ENCODE measurements at places on chromosomes 3 and 15.

GRCh38 chr15:57500256-57500655 is 91.4 kb upstream of the MYZAP start:
- DNase-seq, result no peak

DNA sequence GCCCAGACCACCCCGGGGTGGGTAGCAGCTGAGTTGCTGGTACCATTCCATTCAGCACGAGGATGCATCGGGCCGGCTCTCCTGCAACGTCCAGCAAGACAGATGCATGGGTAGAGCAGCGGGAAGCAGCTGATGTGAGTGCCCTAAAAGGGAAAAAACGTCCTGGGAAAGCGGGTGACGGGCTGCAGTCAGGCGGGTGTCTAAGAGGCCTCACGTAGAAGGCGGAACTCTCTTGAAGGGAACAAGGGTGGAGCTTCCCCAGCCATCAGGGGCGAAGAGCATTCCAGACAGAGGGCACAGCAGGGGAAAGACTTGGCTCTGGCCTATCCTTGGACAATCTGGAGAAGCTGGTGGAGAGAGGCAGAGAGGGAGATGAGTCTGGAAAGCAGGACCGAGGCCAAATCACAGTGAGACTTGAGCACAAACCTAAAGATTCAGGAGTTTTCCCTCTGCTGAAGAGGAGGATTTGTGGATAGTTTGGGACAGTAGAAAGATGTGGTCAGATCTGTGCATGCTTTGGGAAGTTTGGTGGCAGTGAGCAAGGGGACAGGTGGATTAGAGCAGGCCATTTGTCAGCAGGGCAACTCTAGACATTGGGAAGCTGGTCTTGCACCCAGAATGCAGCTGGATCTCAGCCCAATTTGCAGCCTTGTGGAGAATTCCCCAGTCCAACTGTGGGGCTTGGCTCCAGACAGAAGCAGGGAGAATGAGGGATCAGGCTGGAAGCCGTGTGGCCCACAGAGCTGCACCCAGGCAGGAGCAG is 70.7 kb downstream of the SEMA5B start:
- no peak for DNase-seq

GRCh38 chr3:173709026-173709425 is 311.5 kb downstream of the NLGN1 start:
- no peak for DNase-seq

- no peak for DNase-seq
These were observed 282.5 kb upstream of the TTC14 start for GRCh38 chr3:180319461-180319860.

- no peak for DNase-seq
These were observed 511.0 kb downstream of the GRM7 start for GRCh38 chr3:7371693-7372572.

DNA sequence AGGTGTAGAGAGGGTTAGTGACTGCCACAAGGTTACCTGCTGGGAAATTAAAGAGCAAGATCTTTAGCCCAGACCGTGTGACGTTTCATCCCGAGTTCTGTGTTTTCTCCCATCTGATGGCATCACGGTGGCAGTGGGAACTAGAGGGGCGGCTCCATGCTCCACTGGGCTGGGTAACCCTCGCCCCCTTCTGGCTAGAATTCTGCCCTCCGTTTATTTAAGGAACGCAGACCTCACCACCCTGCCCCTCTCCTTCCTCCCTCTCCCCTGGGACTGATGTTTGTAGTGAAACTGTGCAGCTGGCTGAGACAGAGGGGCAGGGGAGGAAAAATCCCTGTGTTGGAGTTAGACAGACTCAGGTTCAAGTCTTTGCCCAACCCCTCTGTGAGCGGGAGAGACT is 65.6 kb downstream of the ITGA11 start:
- no peak for DNase-seq

DNA sequence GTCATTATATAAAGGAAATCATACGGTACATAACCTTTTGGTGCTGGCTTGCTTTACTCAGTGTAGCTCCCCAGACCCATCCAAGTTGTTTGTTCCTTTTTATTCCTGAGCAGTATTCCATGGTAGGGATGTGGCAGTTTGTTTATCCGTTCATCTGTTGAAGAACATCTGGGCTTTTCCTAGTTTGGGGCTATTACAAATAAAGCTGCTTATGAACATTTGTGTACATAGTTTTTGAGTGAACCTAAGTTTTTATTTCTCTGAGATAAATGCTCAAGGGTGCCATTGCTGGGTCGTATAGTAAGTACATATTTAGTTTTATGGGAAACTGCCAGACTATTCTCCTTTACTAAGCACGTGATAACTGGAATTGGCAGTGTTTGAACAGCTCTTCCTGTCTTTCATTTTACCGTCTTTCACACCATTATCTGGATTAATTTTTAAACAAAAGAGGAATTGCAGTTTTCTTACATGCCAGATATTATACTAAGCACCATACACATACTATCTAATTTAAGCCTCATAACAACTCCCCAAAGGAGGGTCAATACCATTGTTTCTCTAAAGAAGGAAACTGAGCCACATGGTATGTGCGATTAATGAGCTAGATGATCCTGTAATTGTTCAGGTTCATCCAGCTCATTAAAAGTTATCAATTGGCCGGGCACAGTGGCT is 85.6 kb downstream of the PTPRG start:
- no peak for DNase-seq

GRCh38 chr3:123664753-123665152 is 79.9 kb upstream of the HACD2 start:
- no peak for DNase-seq

GRCh38 chr15:99707473-99708270 is 25.6 kb downstream of the LYSMD4 start:
- no peak for DNase-seq

DNA sequence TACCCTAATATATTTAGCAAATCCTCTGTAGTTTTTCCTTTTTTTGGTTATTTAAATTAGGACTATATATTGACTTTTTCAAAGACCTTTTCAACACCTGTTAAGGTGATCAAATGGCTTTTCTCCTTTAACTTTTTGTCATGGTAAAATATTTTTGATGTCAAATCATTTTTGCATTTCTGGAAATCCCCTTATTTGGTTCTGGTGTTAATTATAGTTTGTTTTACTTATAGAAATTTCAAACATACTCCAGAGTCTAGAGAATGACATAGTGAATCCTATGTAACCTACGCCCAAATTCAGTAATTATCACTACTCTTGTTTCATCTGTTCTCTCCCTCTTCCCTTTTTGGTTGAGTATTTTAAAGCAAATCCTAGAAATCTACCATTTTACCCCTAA is 121.3 kb upstream of the TBL1XR1 start:
- no peak for DNase-seq

GRCh38 chr15:83285979-83286553 is 1.6 kb upstream of the BNC1 start:
- DNase-seq, result no peak

GRCh38 chr3:64149886-64150285 is 75.4 kb downstream of the PRICKLE2 start:
- no peak for DNase-seq

DNA sequence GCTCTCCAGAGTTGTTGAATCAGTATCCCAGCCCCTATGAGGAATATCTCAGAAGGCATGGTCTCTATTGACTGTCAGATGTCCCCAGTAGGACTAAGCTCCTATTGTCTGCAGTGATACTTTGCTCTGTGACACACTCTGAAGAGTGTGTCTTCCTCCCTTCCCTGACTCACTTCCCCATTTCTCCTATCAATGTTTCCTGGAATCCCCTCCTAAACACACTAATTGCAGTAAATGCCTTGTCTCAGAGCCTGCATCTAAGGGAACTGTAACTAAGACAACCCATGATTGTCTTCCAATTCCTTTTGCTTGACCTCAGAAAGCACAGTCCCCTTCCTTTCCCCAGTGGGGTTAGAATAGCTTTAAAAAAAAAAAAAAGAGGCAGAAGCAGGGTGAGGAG is 397.3 kb upstream of the PROK2 start:
- no peak for DNase-seq

DNA sequence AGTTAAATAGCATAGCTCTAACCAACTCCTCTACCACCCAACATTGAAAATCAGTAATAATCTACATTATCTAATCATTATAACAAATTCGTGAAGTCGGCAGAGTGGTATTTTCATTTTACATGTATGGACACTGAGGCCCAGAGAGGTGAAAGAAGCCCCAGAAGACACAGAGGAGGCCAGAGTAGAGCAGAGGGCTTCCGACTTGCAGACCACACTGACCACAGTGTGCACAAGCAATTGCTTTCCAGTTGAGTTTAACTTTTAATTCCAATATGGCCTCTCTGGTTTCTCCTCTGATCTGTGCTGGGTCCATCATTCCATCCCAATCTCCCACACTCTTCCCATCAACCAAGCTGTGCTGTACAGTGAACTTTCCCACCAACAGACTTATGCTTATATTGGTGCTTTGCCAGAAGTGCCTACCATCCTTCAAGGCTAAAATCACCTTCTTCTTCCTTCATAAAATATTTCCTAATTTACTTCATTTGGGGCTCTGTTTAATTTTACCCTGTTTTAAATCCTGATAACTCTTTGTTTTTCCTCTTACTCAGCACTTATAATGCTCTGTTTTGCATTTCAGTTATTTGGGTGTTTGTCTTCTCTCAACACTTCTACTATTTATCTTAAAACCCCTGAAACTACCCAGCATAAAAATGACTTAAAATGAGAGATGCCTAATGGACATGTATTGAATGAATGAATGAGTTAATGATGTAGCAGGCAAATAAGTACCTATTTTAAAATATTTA is 81.8 kb upstream of the TNFSF10 start:
- DNase-seq, result no peak

GRCh38 chr15:41291065-41291631 is 41.2 kb downstream of the OIP5 start:
- no peak for DNase-seq

DNA sequence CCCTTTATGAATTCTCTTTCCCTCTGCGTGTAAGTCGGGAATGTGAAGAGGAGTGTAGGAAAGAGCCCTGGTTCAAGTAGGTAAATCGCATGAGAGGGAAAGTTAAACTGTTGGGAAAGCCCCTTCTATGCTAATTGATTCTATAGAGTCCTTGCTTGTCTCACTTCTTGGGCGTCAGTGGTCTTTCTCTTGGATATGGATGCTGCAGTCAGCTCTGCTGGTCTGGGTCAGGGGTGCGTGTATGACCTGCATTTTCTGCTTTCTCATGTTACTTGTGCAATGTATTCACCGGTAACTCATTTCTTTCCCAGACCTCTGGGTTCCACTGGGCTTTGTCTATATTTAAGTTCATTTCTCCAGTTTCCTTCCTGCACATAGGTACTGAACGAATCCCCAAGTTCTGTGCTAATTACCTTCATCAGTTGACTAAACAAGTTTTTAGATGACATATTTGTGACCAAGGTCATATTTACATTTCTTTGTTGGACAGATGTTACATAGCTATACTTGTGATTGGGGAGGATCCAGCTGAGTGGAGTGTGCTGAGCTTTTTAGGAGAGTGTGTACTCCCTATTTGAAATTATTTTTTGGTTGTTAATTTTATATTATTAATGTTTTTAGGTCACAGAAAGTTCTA is 1.4 kb downstream of the SETD5 start:
- DNase-seq, result no peak

GRCh38 chr15:80736560-80736959 is 41.5 kb downstream of the ABHD17C start:
- no peak for DNase-seq
